Activated CD4-positive, alpha-beta memory T cell treated with anti-CD3 and anti-CD28 coated beads for 36 hours (primary cell): ENCODE measurements at places on chromosomes 3 and 15. TPM values are rescaled to one million over a fixed set of nuclear protein-coding genes. Genes with fewer than 3 reads are reported as not detected.

ACKR2 gene
- total RNA-seq: 0.44 TPM

GRCh38 chr15:74506515-74506840 lies 34.5 kb upstream of the ARID3B start:
- DNase-seq: no peak

TMED3 gene
- total RNA-seq: 37.8 TPM

GRCh38 chr3:130968221-130968620 lies 58.4 kb downstream of the ASTE1 start:
- no peak for DNase-seq

ZBBX gene
- total RNA-seq: not detected

HGD gene
- 0.12 TPM for total RNA-seq

DNA sequence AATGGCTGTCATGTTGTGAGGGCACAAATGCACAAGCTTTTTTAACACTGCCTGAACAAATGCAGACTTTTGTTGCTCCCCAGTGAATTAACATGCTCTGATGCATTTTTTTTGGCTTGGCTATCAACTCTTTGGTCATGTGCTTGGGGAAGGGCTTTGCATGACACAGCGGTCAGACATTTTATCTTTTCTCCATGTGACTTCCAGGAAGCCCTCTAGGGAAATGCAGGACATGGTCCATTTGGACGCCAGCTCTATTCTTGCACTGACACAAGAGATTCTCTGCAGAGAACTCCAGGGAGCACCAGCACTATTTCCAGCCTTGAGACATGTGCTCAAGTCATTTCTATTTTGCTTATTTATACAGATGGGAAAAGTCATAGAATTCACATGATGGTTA lies 46.2 kb downstream of the NEK11 start:
- DNase-seq: no peak

DNA sequence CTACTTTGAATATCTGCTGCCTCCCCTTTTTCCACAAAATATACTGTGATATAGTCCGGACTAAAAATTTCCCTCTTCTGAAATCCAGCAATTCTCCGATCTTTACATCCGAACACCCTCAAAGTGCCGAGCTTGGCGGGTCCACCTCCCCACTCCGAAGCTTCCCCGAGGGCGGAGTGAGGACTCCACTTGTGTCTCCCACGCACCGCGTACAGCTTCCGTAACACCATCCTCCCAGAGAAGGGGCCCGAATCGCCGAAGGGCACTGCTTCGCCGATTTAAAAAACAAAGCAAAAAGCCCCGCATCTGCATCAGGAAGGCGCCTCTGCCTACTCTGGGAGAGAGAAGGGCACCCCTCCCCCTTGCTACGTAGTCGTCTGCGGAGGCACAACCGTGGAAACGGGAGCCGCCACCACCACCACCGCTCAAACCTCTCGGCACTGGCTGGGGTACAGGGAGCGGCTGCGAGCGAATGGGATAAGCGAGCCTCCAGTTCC lies 551 bp downstream of the NCBP2 start:
- peak; percentile 77 for DNase-seq

DNA sequence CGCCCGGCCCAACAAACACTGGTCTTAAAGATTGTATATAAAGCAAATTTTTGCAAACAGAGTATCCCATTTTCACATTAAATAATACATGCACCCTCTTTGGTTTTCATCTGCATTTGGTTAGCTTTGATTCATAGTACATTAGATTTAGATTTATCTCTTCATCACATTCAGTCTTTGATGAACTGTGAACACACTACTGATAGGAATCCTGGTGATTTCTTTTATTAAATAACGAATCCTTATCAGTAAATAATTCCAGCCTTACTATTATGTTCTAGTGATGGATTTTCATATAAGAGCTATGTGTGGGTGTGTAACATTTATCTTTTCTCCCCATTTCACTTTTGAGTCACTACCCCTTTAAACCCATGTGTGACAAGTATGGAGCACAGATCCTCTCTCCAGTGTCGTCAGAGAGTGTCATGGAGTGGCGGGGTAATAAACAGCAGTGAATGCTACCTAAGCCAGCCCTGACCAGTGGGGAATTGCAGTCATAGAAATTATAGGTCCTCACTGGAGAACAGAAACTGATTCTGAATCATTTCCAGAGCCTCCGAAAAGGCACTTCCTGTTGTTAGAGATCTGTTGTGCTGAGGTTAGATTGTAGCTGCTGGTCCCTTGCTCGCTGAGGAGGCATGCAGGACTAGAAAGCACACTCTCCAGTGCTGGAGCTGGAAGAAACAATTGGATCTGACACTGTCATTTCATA lies 22.0 kb downstream of the SLC7A14 start:
- peak; percentile 28 for DNase-seq

OR5K2 gene
- not detected for total RNA-seq

GRCh38 chr3:107241217-107241616 lies 136.0 kb upstream of the CCDC54 start:
- peak; percentile 16 for DNase-seq

DNA sequence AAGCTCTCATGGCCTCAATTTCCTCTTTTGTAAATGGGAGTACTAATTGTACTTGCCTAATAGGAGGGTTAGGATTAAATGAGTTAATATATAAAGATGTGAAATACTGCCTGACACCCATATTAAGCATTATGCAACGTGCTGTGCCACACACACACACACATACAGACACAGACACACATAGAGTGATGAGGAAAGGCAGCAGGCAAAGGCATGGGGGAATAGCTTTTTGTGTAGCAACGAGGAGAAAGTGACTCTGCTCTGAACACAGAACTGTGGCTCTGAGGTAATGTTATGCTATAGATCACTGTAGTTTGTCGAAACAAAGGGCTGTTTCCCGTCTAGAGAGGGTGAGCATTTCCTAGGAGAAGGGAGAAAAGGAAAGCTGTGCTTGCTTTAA lies 233.3 kb upstream of the SLCO3A1 start:
- DNase-seq: no peak

CP gene
- not detected for total RNA-seq

GRCh38 chr3:152061296-152061695 lies 187.9 kb downstream of the SUCNR1 start:
- DNase-seq: no peak

GRCh38 chr3:169662132-169662842 lies 1.2 kb downstream of the MECOM start:
- DNase-seq: peak; percentile 57

SLC28A2 gene
- not detected for total RNA-seq

DNA sequence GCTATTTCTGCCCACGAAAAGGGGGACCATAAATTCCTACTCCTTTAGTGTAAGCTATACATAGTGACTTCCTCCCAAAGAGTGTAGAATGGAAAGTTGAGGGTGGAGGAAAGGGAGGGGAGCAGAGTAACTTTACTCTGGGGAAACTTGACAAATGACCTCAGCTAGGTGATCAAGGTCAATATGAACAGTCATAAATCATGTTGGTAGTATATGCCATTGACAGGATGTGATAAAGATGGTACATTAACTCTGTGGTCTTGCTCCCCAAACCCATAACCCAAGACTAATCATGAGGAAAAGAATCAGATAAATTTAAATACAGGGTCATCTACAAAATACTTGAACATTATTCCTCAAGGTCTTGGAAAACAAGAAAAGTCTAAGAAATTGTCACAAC lies 18.6 kb downstream of the SETMAR start:
- DNase-seq: no peak

LSG1 gene
- 35.3 TPM for total RNA-seq

CCR8 gene
- 0.51 TPM for total RNA-seq
